Activated CD4-positive, alpha-beta T cell treated with anti-CD3 and anti-CD28 coated beads for 36 hours (primary cell): ENCODE measurements at places on chromosomes 5 and 9. TPM values are rescaled to one million over a fixed set of nuclear protein-coding genes. Genes with fewer than 3 reads are reported as not detected.

Gene SPAG8
- 1.7 TPM for total RNA-seq

Gene PWWP2A
- 24.3 TPM for total RNA-seq

Gene MAPKAP1
- 51.6 TPM for total RNA-seq

DNA sequence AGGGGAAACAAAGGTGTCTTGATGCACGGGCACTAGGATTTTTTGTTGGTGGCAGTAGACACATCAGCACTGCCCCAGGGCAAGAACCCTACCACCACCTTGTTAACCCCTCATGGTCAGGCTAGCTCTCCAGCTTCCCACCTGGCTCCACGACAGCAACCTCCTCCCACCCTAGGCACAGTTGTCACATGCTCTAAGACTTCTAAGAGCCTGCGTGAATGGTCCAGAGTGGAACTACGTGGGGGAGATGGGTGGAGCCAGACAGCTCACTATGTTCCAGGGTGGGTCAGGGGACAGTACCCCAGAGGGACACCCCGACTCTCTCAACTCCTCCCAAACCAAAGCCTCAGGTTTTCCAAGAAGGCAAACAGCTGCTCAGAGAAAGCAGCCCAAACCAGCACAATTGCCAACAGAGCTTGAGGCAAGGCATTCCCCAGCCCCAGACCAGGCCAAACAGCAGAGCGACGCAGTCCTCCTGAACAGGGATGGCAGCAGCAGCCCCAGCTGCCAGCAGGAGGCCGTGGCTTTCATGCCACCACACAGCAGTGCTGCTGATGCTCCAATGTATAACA lies 78.0 kb downstream of the NRG2 start:
- no peak for DNase-seq

DNA sequence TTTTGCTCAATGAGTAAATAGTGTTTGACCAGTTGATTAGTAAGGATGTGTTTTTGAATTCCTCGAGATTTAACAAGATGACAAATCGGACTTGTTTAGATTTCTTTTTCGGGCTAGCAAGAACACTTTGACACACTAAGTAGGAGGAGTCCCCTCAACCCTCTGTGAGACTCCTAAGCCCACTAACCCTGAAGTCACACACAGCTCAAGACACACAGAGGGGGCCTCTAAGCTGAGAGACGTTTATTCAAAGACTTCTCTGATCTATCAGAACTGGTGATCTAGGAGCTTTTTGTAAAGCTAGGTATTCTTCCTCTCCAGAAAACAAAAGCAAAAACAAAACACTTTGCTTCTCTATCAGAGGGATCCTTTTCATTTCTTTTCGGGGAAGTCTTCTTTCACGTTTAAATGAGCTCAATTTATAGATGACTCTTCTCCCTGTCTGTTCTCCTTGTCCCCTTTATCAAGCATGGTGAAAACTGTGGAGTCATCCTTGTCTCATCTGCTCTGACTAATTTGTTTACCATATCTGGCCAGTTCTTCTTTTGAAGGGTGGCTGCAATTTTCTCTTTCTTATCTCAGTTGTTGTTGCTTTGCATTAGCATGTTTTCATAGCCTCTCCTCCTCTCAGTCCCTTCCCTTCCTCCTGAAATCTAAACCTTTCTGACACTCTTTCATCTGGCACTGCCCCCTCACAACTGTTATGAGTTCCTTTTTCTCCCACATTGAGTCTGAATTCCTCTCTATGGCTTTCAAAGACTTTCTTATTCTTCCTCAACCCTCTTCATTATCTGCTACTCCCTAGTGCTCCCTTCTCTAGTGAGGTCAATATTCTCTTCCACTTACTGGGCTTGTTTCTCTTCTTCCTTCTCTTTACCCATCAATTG lies 68.5 kb upstream of the RAI14 start:
- no peak for DNase-seq

- no peak for DNase-seq
Measured at GRCh38 chr5:132867046-132867451, 607 bp downstream of the UQCRQ start.

GRCh38 chr5:97164846-97165245 lies 18.2 kb downstream of the RIOK2 start:
- no peak for DNase-seq
